NCI-H526 (cell line): ENCODE measurements at places on chromosomes 6 and 20.

- no peak for DNase-seq
Observed at GRCh38 chr6:71490876-71491275, 202.3 kb downstream of the OGFRL1 start.

- no peak for DNase-seq
Observed at GRCh38 chr6:134165561-134166201, 113.3 kb upstream of the SLC2A12 start.

GRCh38 chr6:107331409-107332386 is 127.7 kb downstream of the PDSS2 start:
- DNase-seq: no peak

- DNase-seq: no peak
Observed at GRCh38 chr20:33812152-33812849, 1.2 kb downstream of the CHMP4B start.

- DNase-seq: no peak
Observed at GRCh38 chr6:80480421-80481157, 374.1 kb downstream of the BCKDHB start.

GRCh38 chr6:159620947-159621346 is 72.1 kb downstream of the SOD2 start:
- DNase-seq: no peak

GRCh38 chr20:770691-771090 is 2.4 kb upstream of the SLC52A3 start:
- DNase-seq: no peak

GRCh38 chr6:97205966-97206365 is 77.0 kb downstream of the MMS22L start:
- DNase-seq: no peak

- DNase-seq: peak; percentile 43
Observed at GRCh38 chr20:47296950-47297349, 59.5 kb downstream of the ZMYND8 start.

DNA sequence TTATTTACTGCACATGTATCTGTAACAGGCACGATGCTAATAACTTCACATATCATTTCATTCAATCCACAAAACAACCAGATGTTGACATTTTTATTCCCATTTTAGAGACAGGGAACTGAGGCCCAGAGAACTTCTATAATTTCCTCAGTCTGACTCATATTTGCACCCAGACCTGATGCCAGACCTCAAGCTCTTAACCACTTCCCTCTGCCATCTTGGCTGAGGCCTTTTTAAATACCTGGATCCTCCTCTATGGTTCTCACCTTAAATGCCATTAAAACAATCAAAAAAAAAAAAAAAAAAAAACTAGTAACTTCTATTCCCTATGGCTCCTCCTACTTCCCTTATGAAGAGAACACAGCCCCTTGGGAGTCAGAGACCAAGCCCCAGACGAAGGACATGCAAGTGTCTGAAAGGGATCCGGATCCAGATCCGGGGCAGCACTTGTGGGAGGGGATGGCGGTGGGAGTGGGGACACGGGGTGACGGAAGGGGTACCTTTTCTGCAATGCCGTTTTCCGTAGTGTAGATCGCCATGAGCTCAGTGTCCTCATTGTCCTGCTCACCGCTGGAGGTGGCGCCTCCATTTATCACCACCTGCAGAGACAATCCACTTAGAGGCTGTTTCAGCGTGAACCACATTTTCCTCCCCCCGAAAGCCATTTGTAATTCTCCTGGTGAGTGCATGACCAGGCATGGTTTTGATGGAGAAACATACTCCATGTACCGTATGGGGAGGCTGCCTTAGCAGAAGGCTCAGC is 88.7 kb downstream of the SLC23A2 start:
- no peak for DNase-seq

DNA sequence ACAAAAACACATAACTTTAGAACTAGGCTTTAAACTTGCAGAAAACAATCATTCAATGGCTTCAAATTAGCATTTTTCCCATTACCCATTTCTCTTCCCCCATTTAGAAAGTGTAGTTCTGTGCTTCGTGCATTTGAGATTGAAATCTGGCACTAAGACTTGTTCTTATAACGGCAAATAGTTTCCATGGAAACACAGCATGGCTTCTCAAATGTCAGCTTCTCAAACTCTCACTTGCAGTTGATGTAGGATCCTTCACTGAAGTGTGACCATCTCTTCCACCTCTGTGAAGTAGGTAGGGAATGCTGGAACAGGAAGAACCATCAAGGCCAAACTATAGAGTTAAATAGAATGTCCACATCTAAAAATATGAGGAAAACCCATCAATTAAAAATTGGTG is 52.2 kb downstream of the MANEA start:
- no peak for DNase-seq

GRCh38 chr6:42783876-42784642 is 2.2 kb downstream of the BICRAL start:
- DNase-seq: peak; percentile 23

- no peak for DNase-seq
Observed at GRCh38 chr6:13357551-13358075, 29.3 kb upstream of the TBC1D7 start.

GRCh38 chr6:55528624-55529023 is 50.4 kb downstream of the HMGCLL1 start:
- DNase-seq: no peak

DNA sequence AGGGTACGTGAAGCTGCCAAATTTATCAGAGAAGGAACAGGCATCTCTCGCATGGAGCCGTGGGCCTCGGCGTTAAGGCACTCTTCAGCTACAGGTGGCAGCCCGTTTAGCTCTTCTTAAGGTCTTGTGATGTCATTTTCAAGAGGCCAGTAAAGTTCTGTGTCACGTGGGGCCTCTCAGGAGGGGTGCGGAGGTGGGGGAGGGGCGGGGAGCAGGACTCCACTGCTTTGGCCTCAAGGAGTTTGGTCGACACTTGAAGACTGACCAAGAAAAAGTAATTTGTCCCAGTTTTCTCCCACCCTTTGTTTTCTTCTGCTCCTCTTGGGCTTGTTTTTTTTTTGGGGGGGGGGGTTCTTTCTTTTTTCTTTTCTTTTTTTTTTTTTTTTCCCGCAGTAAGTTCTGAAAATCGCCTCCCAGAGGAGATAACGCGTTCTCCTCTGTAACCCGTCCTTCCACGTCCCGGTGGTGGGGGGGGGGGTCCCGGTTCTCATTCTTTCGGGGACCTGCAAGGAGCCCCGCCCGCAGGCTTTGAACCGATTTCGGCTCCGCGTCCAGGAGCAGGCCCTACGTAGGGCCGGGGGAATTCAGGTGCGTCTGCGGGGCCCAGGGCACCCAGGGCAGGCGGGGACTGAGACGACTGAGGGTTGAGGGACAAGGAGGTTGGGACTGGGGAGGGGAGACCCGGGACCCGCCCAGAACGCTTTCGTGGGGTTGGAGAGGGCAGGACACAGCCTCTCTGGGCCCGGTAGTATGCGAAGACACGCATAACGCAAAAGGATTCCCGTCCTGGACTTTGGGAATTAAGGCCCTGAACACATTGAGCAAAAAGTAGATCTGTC is 26.0 kb downstream of the GPX6 start:
- DNase-seq: no peak

GRCh38 chr6:143675382-143675900 is 2.3 kb upstream of the PHACTR2 start:
- no peak for DNase-seq
